Cardiac muscle cell (in vitro differentiated cells and primary cell): ENCODE measurements at places on chromosomes 7 and 10. TPM values are rescaled to one million over a fixed set of nuclear protein-coding genes. Genes with fewer than 3 reads are reported as not detected.
A peak's percentile ranks its signal among the peaks of the same experiment; 100 is the strongest.

GRCh38 chr7:131504157-131504899 is 52.1 kb downstream of the PODXL start:
- no peaks in the 10 kb centered on the region for H3K27me3 ChIP-seq
- H3K36me3 ChIP-seq, result peaks cover 31% of the 10 kb centered on the region
- H3K27ac ChIP-seq, result no peak overlapping the region
- H3K4me1 ChIP-seq, result no peaks in the 10 kb centered on the region

DNA sequence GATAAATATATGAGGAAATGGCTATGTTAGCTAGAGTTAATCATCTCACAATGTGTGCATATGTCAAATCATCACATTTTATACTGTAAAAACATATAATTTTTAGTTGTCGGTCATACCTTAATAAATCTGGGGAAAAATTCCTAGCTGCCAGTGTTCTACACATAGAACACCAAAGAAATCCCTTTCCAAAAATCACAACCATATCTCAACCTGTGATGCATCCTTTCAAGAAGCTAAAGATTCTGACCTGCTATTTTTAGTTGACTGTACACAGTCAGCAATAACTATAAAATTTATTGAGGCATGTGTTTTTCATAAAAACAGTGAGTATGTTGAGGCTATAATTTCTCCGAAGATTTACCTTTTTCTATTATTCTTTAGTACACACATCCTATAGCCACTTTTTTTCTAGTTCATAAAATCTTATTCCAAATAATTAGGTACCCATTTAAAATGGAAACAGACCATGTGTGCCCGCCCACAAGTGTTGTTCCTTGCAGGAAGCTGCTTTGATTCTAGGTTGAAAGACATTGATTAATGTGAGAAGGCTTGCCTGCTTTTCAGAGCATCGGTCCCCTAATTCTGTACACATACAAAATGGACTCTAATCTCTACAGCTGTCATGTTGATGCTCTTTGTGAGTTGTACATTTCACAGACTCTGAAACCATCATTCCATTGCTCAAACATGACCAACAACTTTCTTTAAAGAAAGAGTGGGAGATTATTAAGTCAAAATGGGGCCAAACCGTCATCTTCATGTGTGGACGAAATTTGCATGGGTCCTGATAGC is 117.5 kb upstream of the LRRN3 start:
- H3K36me3 ChIP-seq, result no peaks in the 10 kb centered on the region
- peaks cover 23% of the 10 kb centered on the region for H3K4me1 ChIP-seq
- no peaks in the 10 kb centered on the region for H3K27me3 ChIP-seq
- peak; percentile 52 for DNase-seq

The MRLN gene
- total RNA-seq, result not detected in 2 replicates

GRCh38 chr7:2249744-2250323 is 7.8 kb downstream of the NUDT1 start:
- no peaks in the 10 kb centered on the region for H3K4me1 ChIP-seq
- H3K36me3 ChIP-seq, result no peaks in the 10 kb centered on the region
- no peak overlapping the region for H3K27ac ChIP-seq
- DNase-seq, result no peak
- H3K27me3 ChIP-seq, result no peaks in the 10 kb centered on the region
- no peak overlapping the region for H3K4me3 ChIP-seq

- H3K4me3 ChIP-seq, result no peak overlapping the region
- H3K27me3 ChIP-seq, result no peaks in the 10 kb centered on the region
- DNase-seq, result no peak
Measured at GRCh38 chr10:97065686-97066660, 119.8 kb downstream of the SLIT1 start.

GRCh38 chr7:27992755-27993493 is 187.7 kb downstream of the JAZF1 start:
- no peak overlapping the region for H3K27ac ChIP-seq
- no peaks in the 10 kb centered on the region for H3K36me3 ChIP-seq
- H3K4me1 ChIP-seq, result no peaks in the 10 kb centered on the region
- DNase-seq, result no peak
- H3K27me3 ChIP-seq, result no peaks in the 10 kb centered on the region

DNA sequence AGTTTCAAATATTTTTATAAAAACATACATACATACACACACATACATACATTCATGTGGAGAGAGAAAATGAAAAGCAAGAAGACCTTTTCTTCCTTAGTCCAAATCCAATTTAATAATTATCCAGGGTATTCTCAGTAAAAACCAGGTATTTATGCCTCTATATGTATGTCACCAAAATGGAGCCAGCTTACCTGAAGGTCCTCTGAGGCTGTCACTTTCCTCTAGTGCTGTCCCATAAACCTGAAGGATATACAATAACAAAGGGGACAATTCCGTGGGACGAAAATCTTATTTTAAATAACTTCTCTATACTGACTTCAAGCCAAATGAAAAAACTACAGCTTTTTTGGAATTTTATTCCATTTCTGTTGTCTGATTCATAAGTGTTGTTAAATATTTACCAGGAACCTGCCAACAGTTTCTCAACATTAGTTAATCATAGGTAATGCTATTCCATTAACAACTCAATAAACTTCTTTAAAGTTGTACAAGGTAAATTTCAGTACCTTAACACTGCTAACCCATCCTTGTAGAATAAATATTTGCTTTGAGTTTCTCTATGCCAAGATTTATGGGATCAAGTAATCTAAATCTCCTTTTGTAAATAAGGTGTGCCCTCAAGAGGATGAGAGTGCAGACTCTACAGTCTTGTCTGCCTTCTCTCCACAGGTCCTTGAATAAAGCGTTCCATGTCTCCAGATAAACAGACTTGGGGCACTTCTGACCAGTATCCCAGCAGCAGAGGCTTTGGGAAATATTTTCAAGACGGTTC is 260.3 kb downstream of the AHR start:
- no peaks in the 10 kb centered on the region for H3K27me3 ChIP-seq
- no peaks in the 10 kb centered on the region for H3K36me3 ChIP-seq
- DNase-seq, result no peak
- H3K4me1 ChIP-seq, result peaks cover 5% of the 10 kb centered on the region
- H3K27ac ChIP-seq, result no peak overlapping the region

The NPY4R gene
- total RNA-seq, result 0.39 and 1.2 TPM in 2 replicates
